Karpas-422 (cell line): ENCODE measurements at places on chromosomes 2 and 18.

- DNase-seq: no peak
These were observed 37.1 kb upstream of the SLC1A4 start for GRCh38 chr2:64952096-64952495.

DNA sequence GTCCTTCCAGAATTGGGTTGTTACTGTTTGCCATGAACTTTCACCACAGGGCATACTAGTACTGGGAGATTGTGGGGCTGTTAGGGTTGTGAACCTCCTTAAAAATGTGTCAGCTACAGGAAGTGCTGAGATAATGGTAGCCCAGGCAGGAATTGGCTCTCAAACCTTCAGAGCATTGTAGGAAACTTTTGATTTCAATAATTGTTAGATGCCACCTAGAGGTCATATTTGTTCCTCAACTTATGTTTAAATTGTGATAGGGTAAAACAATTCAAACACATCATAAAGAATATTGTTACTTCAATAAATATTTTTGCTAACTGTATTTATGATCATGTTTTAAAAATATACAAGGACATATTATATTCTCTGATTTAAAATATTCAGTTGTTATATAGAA lies 594.6 kb downstream of the ADCYAP1 start:
- no peak for DNase-seq

GRCh38 chr18:12296087-12296403 lies 12.0 kb upstream of the TUBB6 start:
- DNase-seq: no peak

- peak; percentile 91 for DNase-seq
These were observed 285.1 kb downstream of the MTX2 start for GRCh38 chr2:176554101-176555048.

GRCh38 chr2:127067620-127068350 lies 39.2 kb downstream of the BIN1 start:
- DNase-seq: peak; percentile 91
